ENCODE measurements at places on chromosomes 2 and 18. TPM values are rescaled to one million over a fixed set of nuclear protein-coding genes. Genes with fewer than 3 reads are reported as not detected.

The MROH2A gene
- total RNA-seq: not detected

The FOXD4L1 gene
- total RNA-seq: not detected

The CCDC178 gene
- not detected for total RNA-seq

The BBS5 gene
- 7.5 TPM for total RNA-seq

The RTP5 gene
- total RNA-seq: not detected

The SH3RF3 gene
- total RNA-seq: 4.9 TPM

The RNF152 gene
- total RNA-seq: 0.18 TPM

The NBEAL1 gene
- total RNA-seq: 26.1 TPM

The SLC9A4 gene
- not detected for total RNA-seq

The SULT1C4 gene
- total RNA-seq: not detected

The NIF3L1 gene
- 37.4 TPM for total RNA-seq

The NOL4 gene
- 1.1 TPM for total RNA-seq

The FBXO41 gene
- 6.5 TPM for total RNA-seq

The MZT2A gene
- 143 TPM for total RNA-seq

The CDK5R2 gene
- total RNA-seq: 1.3 TPM

The LYPD1 gene
- 0.21 TPM for total RNA-seq

The CRACDL gene
- total RNA-seq: 2.4 TPM

The ZNF804A gene
- total RNA-seq: 2.2 TPM

The GDF7 gene
- not detected for total RNA-seq

The ESPNL gene
- total RNA-seq: 0.85 TPM

The MSTN gene
- total RNA-seq: not detected

The RAPH1 gene
- 31.4 TPM for total RNA-seq

The FASTKD2 gene
- 20.5 TPM for total RNA-seq

The C18orf32 gene
- 38.0 TPM for total RNA-seq

The CETN1 gene
- total RNA-seq: not detected

The FIGN gene
- total RNA-seq: 19.5 TPM

The ASAP2 gene
- 107 TPM for total RNA-seq

The KIF3C gene
- 55.7 TPM for total RNA-seq
